ENCODE measurements at places on chromosomes 3 and 15.

DNA sequence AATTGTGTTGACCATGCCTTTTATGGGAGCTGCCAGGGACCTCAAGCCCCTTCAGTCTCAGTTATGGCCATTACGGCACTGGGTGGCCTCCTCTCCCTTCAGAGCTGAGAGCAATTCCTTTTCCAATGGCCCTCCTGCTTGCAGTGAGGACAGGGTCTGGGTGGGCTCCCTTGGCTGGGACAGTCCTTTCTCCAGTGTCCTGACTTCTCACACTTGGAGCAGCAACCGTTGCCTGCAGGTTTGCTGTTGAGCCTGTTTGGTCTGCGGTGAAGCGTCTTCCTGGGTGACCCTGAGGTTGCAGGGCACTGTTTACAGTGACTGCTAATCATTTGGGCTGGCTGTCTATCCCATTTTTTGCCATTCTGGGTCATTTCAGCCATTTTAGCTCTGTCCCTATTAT lies 3.5 kb upstream of the CCDC80 start:
- no peak for DNase-seq

GRCh38 chr3:16362770-16363169 lies 97.8 kb downstream of the OXNAD1 start:
- no peak for DNase-seq

DNA sequence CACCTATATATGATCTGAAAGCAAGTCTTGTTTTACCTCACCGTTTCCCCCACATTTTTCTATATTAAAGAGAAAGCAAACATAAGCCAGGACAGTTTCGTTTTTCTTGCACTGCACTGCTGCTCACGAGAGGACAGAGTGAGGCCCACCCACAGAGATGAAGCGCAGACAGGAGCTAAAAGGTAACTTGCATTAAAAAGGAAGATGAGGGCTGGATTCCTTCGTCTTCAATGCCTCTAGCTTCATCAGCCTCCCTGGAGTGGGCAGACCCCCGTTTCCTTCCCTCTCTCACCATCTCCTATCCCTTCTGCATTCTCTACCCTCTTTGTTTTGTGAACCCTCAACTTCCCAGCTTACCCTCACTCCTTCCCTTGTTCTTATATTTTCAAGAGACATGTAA lies 18.9 kb downstream of the SUMF1 start:
- no peak for DNase-seq

- no peak for DNase-seq
These were observed 52.9 kb downstream of the CLSTN2 start for GRCh38 chr3:139987908-139988307.

Data from bone marrow (tissue), 2 donors.